GM12892 (cell line): ENCODE measurements at places on chromosomes 1 and 21.

DNA sequence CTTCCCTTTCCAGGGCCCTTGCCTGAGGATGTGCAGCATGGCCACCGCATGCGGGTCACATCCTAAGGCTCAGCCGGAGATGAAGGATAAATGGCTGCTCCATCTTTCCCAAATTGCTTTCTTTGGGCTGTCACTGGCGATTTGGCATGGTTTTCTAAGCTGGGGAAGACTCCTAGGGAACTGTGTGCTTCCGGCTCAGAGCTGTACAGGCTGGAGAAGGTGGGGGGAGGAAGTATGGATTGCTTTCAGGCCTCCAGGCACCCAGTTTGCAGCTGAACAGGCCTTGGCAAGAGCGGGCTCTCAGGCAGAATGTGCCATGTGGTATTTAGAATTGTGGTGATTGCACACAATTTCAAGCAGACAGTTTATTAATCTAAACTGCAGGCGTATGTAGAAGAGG lies 48.9 kb downstream of the TMEM53 start:
- no peak for DNase-seq

GRCh38 chr1:54325703-54326461 lies 80.3 kb downstream of the SSBP3 start:
- DNase-seq = no peak

DNA sequence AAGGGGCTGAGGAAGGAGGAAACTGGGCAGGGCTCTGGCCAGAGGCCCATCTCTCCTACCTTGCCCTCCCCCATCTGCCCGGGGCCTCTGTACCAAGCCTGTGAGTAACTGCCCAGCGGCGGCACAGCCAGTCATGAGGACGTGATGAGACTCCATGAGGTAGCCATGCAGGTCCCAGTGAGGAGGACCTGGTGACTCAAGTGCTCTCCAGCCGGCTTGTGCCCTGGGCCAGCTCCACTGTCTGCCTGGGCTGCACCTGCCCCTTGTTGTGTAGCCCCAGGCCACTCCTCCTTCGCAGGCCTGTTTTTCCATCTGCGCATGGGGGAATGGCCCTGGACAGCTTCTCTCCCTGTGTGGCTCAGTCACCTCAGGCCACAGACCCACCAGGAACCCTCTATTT lies 42.0 kb upstream of the PADI1 start:
- no peak for DNase-seq

GRCh38 chr1:171550050-171550449 lies 64.7 kb downstream of the PRRC2C start:
- no peak for DNase-seq
